ENCODE measurements at places on chromosomes 4 and X. TPM values are rescaled to one million over a fixed set of nuclear protein-coding genes. Genes with fewer than 3 reads are reported as not detected.

Gene EREG
- total RNA-seq, result not detected

Gene HERC3
- total RNA-seq, result 8.7 TPM

Gene ATP1B4
- not detected for total RNA-seq

Gene SYNPO2
- total RNA-seq, result 0.85 TPM

Gene EDA2R
- total RNA-seq, result 6.3 TPM

Gene TLL1
- 7.4 TPM for total RNA-seq

Gene HEPH
- 0.47 TPM for total RNA-seq

Gene MEPE
- total RNA-seq, result not detected

Gene MAB21L2
- total RNA-seq, result not detected

Gene CASP3
- 76.8 TPM for total RNA-seq

Gene VSIG4
- not detected for total RNA-seq

Gene OFD1
- 7.2 TPM for total RNA-seq

Gene ARMCX4
- 4.5 TPM for total RNA-seq

Gene SSX4
- not detected for total RNA-seq

Gene NXF3
- total RNA-seq, result not detected

Gene LIMCH1
- total RNA-seq, result 17.9 TPM

Gene MAGEA2
- not detected for total RNA-seq

Gene NPNT
- under 0.01 TPM for total RNA-seq

Gene SLC49A3
- total RNA-seq, result 3.3 TPM

Gene TMEM47
- total RNA-seq, result 24.2 TPM

Gene MOSPD2
- total RNA-seq, result 8.8 TPM

Gene GPR50
- total RNA-seq, result not detected

Gene GABRG1
- not detected for total RNA-seq

Gene HSFX3
- total RNA-seq, result not detected

Gene GLOD5
- total RNA-seq, result not detected

Gene SLIT2
- 36.4 TPM for total RNA-seq

Gene AFF2
- 0.09 TPM for total RNA-seq

Data from endothelial cell of coronary artery (primary cell).